Adrenal gland (tissue), 19 donors: ENCODE measurements at places on chromosomes 6 and 20. TPM values are rescaled to one million over a fixed set of nuclear protein-coding genes. Genes with fewer than 3 reads are reported as not detected.

MMP24 gene
- 0.50 TPM for total RNA-seq

DNA sequence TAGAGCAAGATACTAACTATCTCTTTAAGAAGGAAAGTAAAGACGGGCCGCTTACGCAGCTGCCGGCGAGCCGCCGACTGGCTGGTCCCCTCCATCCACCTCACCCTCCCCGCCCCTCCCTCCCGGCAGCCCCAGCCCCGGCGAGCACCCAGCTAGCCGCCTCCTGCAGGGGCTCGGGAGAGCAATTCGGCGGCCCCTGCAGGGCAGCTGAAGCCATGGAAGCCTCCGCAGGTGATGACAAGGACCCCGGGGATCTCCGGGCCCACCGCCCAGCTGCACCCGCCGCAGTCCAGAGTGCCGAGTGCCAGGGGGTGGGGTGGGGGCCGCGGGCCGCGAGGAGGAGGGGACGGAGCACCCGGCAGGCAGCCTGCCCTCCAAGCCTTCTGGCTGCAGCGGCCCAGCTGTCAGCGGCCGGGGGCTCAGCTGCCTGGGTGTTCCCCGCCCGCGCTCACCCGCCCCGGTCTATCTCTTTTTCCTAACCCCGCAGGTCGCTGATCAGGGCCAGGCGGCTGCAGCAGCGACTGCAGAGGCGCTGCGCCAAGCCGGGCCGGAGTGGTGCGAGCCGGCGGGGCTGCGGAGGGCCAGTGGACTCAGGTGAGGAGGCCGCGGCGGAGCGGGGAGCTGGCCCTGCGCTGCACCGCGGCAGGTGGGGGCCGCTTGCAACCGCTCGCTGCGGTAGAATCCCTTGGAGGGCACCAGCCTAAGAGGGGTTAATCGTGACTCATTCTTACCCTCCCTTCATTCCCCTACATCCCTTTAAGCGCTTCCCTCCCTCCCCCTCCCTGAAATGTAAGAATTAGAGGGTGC lies at the start of gene SNPH:
Gene SNPH (plus strand): TSS at position 128 of the 807 bp plus-strand sequence. CDS start 29,946 bp downstream, outside the sequence.
- H3K36me3 ChIP-seq: no peaks in the 10 kb centered on the region
- peak; percentile 83 for DNase-seq
- H3K27ac ChIP-seq: peak within 1 kb of the TSS; percentile 70
- peak within 1 kb of the TSS; percentile 67 for H3K4me3 ChIP-seq

- peaks cover 8% of the 10 kb centered on the region for H3K4me1 ChIP-seq
- DNase-seq: no peak
- H3K4me3 ChIP-seq: no peak overlapping the region
- H3K27me3 ChIP-seq: no peaks in the 10 kb centered on the region
Measured at GRCh38 chr6:118862443-118862842, 31.5 kb upstream of the ASF1A start.

LINC00237 gene
- 0.14 TPM for total RNA-seq

DNA sequence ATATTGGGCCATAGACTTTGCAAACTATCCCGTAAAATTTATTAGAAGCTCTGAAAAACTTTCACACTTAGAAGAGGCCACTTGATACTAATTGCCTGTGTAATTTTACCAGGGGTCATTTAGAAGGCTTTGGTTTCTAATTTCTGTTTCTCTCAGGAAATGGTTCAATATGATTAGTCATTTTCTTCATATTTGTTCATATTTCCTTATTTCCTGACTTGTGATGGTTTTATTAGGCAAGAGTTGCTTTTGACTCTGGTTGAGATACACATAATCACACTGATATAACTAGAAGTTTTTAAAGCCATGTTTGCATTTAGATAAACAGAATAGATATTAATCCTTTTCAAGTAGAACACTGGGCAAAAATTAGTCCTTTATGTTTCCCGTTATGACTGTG lies 11.8 kb upstream of the HBS1L start:
- no peaks in the 10 kb centered on the region for H3K4me1 ChIP-seq
- no peak overlapping the region for H3K4me3 ChIP-seq
- no peak overlapping the region for H3K27ac ChIP-seq

DNA sequence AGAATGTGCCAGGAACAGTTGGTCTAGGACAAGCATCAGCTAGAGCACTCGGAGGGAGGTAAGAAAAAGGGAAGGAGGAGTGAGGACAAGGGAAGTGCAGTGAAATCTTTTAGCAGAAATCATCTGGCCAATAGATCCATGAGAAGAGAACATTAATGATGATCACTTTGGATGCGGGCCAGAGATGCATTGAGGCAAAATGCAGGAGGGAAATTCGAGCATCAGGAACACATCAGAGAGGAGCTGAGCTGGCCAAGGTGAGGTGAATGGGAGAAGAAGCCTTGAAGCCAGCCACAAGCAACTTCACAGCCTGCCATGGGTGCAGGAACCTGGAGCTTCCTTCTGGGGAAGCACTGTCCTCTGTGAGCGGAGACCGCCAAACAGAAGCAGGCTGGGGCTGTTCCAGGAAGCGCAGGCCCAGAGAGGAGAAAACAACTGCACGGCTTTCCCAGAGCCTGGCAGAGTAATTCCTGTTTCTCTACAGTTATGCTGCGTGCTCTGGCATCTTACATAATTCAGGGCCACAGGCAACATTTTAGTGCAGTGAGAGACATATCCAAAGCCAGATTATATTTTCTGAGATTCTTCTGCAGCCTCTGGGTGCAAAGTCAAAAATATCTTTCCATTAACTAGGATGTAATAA lies 143.8 kb downstream of the F13A1 start:
- H3K4me1 ChIP-seq: no peaks in the 10 kb centered on the region
- H3K4me3 ChIP-seq: no peak overlapping the region
- DNase-seq: no peak
- no peak overlapping the region for H3K27ac ChIP-seq
- no peaks in the 10 kb centered on the region for H3K27me3 ChIP-seq

DNA sequence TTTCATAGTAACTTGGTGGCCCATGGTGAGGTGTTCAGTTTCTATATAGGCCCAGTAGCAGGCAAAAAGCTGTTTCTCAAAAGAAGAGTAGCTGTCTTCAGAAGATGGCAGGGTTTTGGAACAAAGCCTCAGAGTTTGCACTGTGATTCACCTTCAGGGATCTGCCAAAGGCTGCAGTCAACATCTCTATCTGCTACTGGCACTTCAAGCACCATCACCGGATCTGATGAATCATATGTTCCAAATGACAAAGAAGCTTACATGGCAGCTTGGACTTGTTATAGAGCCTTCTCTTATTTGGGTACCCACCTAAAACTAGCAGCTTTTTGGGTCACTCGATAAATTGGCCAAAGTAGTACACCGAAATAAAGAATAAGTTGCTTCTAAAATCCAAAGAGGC lies 39.5 kb downstream of the PKIB start:
- no peak for DNase-seq
- H3K27me3 ChIP-seq: no peaks in the 10 kb centered on the region
- no peaks in the 10 kb centered on the region for H3K36me3 ChIP-seq
- no peaks in the 10 kb centered on the region for H3K4me1 ChIP-seq
- no peak overlapping the region for H3K4me3 ChIP-seq

POM121L2 gene
- not detected for total RNA-seq

DNA sequence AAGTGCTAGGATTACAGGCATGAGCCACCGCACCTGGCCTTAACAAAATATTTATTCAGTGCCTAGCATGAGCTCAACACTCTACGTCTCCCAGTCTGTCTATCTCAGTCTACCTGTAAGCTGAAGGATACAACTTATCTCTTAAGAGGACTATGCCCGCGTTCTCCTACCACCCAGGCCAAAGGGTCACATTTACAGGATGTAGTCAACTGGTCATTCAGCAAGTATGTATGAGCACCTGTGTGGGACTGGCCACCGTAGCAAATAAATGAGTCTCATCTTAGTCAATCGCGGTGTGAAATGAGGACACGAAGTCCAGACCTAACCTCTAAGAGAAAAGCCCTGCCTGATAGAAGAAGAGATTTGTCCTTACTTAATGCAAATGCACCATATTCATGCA lies 49.9 kb downstream of the MUC22 start:
- no peaks in the 10 kb centered on the region for H3K36me3 ChIP-seq
- no peaks in the 10 kb centered on the region for H3K4me1 ChIP-seq
- H3K4me3 ChIP-seq: no peak overlapping the region
- H3K27ac ChIP-seq: no peak overlapping the region
- H3K27me3 ChIP-seq: no peaks in the 10 kb centered on the region

DNA sequence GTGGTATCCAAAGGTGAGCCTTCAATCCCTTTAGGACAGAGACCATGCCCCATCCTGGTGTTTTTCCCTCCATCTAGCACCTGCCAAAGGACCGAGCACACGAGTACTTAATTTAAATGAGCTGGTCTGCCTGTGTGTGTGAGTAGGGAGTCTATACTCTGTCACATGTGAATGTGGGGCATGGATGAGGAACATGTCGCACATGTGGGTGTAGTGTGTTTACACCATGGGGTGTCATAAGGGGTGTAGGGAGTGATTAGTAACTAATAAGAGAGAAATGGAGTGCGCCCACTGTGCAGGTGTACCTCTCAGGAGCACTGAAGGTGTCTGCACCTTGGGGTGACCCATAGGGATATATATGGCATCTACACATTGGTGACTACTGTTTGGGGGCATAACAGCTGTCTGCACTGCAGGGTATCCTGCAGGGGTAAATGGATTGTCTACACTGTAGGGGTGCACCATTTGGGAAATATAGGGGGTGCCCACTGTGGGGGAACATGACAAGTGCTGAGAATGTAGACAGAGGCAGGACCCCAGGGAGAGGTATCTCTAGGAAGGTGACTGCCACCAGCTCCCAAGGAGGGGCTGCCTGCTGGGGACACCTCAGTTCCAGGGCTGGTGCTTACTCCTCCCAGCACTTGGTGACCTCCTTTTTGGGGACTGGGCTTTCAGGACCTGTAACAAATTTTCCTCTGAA lies 53.5 kb downstream of the EBF4 start:
- H3K36me3 ChIP-seq: no peaks in the 10 kb centered on the region
- peaks cover 7% of the 10 kb centered on the region for H3K4me1 ChIP-seq
- H3K4me3 ChIP-seq: no peak overlapping the region

- no peaks in the 10 kb centered on the region for H3K36me3 ChIP-seq
- DNase-seq: peak; percentile 53
- H3K27me3 ChIP-seq: no peaks in the 10 kb centered on the region
- H3K27ac ChIP-seq: peak overlapping the region; percentile 65
- no peak overlapping the region for H3K4me3 ChIP-seq
Measured at GRCh38 chr6:129748212-129748900, 38.4 kb upstream of the ARHGAP18 start.

EGFL8 gene
- 1.3 TPM for total RNA-seq

DNA sequence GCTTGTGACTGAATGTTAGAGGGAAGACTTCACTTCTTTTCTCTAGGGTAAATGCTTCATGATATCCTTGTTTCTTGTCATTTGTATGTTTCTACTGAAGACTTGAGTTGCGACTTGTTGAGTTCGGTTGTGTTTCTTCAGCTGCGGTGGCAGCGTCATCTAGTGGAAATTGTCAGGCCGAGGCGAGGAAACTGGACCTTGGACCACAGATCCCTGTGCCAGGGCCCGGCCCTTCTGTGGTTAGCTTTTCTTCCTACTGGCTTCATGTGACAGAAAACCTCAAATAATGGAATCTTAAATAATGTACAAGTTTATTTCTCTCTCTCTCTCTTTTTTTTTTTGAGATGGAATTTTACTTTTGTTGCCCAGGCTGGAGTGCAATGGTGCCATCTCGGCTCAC lies 12.4 kb downstream of the MTHFD1L start:
- peaks cover 28% of the 10 kb centered on the region for H3K4me1 ChIP-seq
- no peak for DNase-seq
- H3K36me3 ChIP-seq: no peaks in the 10 kb centered on the region
- no peak overlapping the region for H3K4me3 ChIP-seq
- no peaks in the 10 kb centered on the region for H3K27me3 ChIP-seq

DNA sequence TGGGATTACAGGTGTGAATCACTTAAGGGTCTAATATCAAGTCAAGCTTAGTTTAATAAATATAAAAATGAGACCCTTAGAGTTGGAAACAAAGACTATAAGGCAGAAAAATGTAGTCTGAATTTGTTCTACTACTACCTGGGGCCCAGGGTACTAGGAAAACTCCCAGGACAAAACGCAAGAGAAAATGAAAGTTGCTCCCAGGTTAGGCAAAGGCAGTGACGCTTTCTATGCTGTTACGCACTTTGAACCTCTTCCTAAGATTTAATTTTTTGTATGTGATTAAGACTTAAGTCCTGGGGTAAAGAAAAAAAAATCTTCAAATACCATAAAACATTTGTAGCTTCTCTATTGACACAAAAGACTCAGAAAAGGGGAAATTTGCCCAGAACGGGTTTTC lies 17.3 kb downstream of the DSP start:
- no peaks in the 10 kb centered on the region for H3K27me3 ChIP-seq
- no peaks in the 10 kb centered on the region for H3K36me3 ChIP-seq
- H3K27ac ChIP-seq: no peak overlapping the region
- no peak overlapping the region for H3K4me3 ChIP-seq

DNA sequence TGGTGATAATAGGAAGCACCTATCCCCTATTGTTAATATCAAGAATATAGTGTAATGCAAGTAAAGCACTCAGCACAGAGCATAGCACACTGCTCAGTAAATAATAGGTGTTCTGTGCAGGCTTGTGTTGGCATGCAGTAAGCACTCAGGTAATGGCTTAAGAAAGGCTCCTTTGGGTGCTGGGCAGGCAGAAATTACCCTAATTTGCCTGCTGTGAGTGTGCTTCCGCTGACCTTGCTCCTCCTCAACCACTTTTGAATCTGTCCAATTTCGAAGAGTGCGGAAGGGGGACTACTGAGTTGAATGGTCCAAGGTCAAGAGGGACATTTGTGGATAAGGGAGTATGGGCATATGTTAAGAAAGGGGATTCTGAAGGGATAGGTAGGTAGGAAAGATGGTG lies 15.4 kb downstream of the SRSF3 start:
- H3K27ac ChIP-seq: no peak overlapping the region
- peak; percentile 11 for DNase-seq
- peaks cover 53% of the 10 kb centered on the region for H3K36me3 ChIP-seq
- H3K4me3 ChIP-seq: no peak overlapping the region
- no peaks in the 10 kb centered on the region for H3K27me3 ChIP-seq

DNA sequence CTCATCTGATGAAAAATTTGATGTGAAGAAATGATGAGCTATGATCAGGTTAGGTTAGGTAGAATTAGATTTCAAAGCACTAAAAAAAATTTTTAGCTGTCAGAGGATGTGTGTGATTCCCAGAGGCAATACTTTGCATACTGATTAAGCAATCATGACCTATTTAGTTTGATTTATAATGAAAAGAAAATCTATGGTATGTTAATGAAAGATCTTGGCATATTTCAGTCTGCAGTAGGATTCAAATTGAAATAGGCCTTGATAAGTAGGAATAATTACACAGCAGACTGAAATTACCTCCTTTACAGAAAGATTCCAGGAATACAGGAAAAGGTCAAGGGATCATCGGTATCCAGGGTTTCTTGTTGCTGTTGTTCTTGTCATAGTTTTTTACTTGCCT lies 69.3 kb downstream of the HDDC2 start:
- peaks cover 42% of the 10 kb centered on the region for H3K4me1 ChIP-seq
- H3K36me3 ChIP-seq: no peaks in the 10 kb centered on the region
- no peak overlapping the region for H3K4me3 ChIP-seq
- H3K27me3 ChIP-seq: no peaks in the 10 kb centered on the region
- no peak for DNase-seq
- H3K27ac ChIP-seq: peak overlapping the region; percentile 57

USP49 gene
- total RNA-seq: 2.7 TPM

KCNK5 gene
- total RNA-seq: 0.88 TPM

DNA sequence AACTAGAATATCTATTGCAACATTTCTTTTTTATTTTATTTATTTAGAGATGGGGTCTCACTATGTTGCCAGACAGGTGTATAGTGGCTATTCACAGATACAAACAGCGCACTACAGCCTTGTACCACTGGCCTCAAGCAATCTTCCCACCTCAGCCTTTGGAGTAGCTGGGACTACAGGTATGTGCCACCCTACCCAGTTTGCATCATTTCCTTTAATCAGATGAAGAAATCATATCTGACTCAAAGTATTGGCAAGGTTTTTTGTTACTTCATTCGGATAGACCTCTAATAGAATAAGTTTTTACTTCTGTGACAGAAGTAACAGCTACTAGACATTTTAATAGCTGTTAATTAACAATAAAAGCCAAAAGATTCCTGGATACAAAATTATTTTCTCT lies 153.9 kb downstream of the CDK19 start:
- no peaks in the 10 kb centered on the region for H3K4me1 ChIP-seq
- no peak for DNase-seq
- H3K36me3 ChIP-seq: no peaks in the 10 kb centered on the region
- H3K4me3 ChIP-seq: no peak overlapping the region
